Glutamatergic neuron (in vitro differentiated cells): ENCODE measurements at places on chromosomes 7 and 10. TPM values are rescaled to one million over a fixed set of nuclear protein-coding genes. Genes with fewer than 3 reads are reported as not detected.

DNA sequence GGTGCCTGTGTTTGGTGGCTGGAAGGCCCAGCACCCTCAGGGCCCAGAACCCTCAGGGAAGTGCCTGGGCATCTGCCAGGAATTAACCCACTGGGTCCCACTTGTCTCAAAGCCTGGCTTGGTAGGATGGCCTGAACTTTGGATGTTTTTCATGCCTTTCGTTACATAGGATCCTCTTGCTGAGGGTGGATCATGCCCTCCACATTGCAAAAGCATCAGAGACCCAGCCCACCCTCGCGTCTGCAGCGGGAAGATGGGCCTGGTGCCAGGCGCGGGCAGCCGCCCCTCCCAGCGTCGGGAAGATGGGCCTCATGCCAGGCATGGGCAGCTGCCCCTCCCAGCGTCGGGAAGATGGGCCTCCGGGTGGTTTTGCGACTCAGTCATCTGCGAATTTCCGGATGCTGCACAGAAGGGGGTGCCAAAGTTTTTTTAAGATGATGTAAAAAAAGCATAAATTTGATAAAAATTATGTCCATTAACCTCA, 51.9 kb upstream of the PRKAR1B start:
- DNase-seq = no peak

DNA sequence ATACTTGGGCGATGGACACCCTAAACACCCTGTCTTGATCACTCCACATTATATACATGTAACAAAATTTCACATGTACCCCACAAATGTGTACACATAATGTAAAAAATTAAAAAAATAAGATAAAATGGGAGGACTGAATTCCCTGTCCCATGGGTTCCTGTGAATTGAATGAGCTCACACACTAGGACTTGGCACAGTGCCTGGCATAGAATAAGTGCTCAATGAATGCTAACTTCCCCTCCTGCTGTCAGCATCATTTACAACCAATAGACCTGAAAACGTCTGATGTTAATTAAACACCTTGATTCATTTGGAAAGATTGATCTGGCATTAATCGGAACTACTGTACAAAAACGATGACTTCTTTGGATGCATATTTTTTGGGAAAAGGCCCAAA, 117.3 kb upstream of the ZNF438 start:
- no peak for DNase-seq

DNA sequence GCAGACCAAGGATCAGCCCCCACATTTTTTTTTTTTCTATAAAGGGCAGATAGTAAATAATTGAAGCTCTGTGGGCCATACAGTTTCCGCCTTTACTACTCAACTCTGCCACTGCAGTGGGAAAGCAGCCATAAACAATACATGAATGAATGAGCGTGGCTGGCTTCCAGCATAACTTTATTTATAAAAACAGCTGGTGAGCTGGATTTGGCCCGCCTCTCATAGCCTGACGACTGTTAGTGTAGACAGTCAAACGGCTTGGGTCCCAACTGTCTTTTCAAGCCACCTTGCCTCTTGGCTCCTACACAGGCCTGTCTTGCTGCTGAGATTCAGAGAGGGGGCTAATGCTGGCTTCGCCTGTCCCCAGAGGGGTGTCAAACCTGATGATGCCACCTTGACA, 169.8 kb upstream of the GPR26 start:
- no peak for DNase-seq

- DNase-seq = no peak
Measured at GRCh38 chr7:24924375-24924774, 55.6 kb downstream of the OSBPL3 start.

ZC3HAV1 gene
- total RNA-seq = 13.5 TPM

HOXA4 gene
- total RNA-seq = not detected

GRCh38 chr7:74297516-74298233, 8.5 kb downstream of the CLIP2 start:
- DNase-seq = no peak

- DNase-seq = peak; percentile 77
Measured at GRCh38 chr7:107661081-107661864, 645 bp downstream of the SLC26A4 start.

- DNase-seq = peak; percentile 2
Measured at GRCh38 chr10:124592101-124592500, 130.5 kb downstream of the LHPP start.

DNA sequence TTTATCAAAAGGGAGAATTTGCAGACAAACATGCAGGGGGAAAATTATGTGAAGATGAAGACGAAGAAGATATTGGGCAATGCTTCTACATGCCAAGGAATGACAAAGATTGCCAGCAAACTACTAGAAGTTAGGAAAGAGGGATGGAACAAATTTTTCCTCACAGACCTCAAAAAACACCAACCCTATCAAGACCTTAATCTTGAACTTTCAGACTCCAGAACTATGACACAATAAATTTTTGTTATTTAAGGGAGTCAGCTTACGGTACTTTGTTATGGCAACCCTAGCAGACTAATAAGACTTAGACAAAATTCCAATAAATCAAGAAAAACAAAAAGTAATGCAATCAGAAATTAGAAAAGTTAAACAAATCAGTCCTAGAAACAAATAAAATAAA, 280.0 kb upstream of the GNAI1 start:
- DNase-seq = no peak

SGCE gene
- 64.4 TPM for total RNA-seq

OR6V1 gene
- not detected for total RNA-seq

GRCh38 chr7:83504330-83504729, 144.6 kb downstream of the SEMA3E start:
- DNase-seq = no peak

CCDC136 gene
- total RNA-seq = 202 TPM

SEC31B gene
- total RNA-seq = 22.3 TPM
